Endothelial cell of umbilical vein (primary cell): ENCODE measurements at places on chromosomes 1 and 21. TPM values are rescaled to one million over a fixed set of nuclear protein-coding genes. Genes with fewer than 3 reads are reported as not detected.

Gene FAM43B
- not detected in 2 replicates for total RNA-seq

Gene SPRR3
- not detected in 2 replicates for total RNA-seq

Gene ALPL
- total RNA-seq, result 0.30 and 0.38 TPM in 2 replicates

Gene ARHGEF16
- total RNA-seq, result 0.51 and 1.3 TPM in 2 replicates

Gene GJB3
- total RNA-seq, result not detected in 2 replicates

Gene KRTAP19-1
- not detected in 2 replicates for total RNA-seq

Gene MPL
- total RNA-seq, result 0.18 and 0.24 TPM in 2 replicates

Gene PODN
- total RNA-seq, result 1.5 and 2.0 TPM in 2 replicates
